ENCODE measurements at places on chromosomes 6 and 20. TPM values are rescaled to one million over a fixed set of nuclear protein-coding genes. Genes with fewer than 3 reads are reported as not detected.
A peak's percentile ranks its signal among the peaks of the same experiment; 100 is the strongest.

GFRAL gene
- not detected for total RNA-seq

GRCh38 chr6:84652356-84653026 is 111.9 kb downstream of the TBX18 start:
- DNase-seq, result peak; percentile 92

C6orf118 gene
- total RNA-seq, result not detected

DNA sequence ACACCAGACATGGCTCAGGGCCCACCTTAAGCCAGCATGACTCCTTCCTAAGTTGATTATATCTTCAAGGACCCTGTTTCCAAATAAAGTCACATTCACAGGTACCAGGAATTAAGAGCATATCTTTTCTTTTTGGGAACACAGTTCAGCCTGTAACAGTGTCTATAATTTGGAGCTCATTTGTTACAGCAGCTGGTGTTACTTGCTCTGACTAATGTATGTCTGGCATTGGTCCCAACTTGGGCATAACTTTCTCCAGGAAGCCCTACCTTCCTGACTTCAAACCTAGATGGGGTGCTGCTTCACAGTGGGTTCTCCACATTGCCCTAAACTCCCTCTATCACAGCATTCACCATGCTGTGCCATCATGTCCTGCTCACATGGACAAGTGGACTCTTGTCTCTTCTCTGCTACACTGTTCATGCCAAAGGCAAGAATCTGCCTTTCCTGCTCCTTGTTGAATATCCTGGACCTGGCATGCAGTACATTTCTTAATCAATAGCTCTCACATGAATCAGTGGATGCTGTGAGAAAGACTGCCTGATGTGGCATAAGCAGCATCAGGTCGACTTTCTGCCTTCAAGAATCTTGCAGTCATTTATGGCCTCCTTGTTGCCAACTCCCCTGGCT is 117.4 kb upstream of the FOXA2 start:
- DNase-seq, result no peak

- DNase-seq, result no peak
These were observed 1.5 kb downstream of the ID4 start for GRCh38 chr6:19838442-19839236.

TRIM38 gene
- 7.7 TPM for total RNA-seq

- no peak for DNase-seq
These were observed 19.5 kb downstream of the OR2B2 start for GRCh38 chr6:27892649-27893058.

GRCh38 chr6:72776456-72776855 is 154.6 kb downstream of the KCNQ5 start:
- no peak for DNase-seq

GRCh38 chr20:48783533-48784272 is 44.1 kb downstream of the PREX1 start:
- peak; percentile 16 for DNase-seq

DNA sequence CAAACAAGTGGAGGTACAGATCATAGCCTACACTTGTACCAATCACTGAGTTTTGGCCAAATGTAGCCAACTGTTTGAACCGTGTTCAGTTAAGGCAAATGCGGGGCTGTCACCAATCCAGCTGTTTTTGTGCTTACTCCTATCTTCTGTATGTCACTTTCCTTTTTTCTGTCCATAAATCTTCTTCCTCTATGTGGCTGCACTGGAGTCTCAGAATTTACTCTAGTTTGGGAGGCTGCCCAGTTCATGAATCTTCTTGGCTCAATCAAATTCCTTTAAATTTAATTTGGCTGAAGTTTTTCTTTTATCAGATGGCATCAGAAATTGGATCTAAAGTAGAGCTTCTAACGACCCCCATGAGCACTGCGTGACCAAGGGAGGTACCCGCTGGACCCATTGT is 11.7 kb upstream of the STX7 start:
- no peak for DNase-seq

APOBEC2 gene
- total RNA-seq, result not detected

GRCh38 chr6:105900125-105900937 is 185.8 kb upstream of the PRDM1 start:
- peak; percentile 82 for DNase-seq

DNA sequence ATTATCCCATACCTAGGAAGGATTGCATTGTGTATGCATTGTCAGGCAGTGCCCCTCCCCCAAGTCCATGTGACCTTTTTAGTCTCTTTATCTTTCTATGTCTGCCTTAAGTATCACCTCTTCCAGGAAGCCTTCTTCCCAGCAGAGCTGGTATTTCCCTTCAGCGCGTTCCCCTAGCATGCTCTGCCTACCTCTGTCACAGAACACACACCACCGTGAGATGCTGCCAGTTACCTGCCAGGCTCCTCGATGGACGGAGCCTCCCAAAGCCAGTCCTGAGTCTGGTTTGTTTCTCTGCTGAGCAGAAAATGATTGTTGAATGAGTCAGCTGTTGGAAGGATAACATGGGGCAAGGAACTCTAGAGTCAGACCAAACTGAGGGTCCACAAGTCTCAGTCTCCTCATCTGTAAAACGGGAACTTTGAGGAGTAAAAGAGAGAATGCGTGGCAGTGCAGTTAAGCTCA is 11.3 kb upstream of the ZNF335 start:
- DNase-seq, result no peak

GCNT2 gene
- total RNA-seq, result 6.2 TPM

DNA sequence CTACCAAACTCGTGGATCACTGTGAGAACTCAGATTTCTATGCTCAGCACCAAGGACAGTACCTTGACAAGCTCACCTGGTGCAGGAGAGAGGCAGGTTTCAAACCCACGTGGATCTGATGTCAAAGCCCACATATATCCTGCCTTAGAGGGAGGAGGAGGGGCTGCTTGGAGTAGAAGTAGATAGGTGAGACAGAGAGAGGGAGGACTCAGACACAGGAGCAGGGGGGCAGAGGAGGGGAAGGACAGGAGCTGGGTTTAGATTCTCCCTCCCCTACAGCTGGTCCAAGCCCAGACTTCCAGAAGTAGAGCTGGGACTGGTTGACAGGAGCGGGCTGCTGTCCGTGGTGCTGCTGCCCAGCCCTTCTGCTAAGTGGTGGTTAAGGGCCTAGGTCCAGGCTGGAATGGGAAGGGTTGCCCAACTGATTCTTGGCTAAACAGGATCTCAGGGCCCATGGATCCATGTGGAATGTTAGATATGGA is 77.5 kb downstream of the CDH22 start:
- peak; percentile 52 for DNase-seq

DNA sequence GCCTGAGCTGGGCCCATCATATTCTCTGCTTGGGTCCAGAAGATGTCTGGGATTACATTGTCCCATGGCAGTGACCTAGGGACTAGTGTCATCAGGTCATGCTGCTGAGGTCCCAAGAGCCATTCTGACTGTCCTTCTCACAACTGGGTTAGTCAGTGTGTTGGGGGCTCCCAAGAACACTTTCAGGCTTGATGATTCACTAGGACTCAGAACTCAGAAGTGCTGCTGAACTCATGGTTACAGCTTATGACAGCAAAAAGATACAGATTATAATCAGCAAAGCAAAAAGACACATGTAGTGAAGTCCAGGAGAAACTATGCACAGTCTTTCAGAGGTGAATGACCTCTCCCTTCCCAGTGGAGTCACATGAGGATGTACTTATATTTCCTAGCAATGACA is 107.8 kb downstream of the SYNE1 start:
- peak; percentile 30 for DNase-seq

WFDC10B gene
- total RNA-seq, result 0.88 TPM

SOBP gene
- 0.49 TPM for total RNA-seq

GRCh38 chr6:67009818-67010217 is 1302.8 kb upstream of the EYS start:
- no peak for DNase-seq

GRCh38 chr6:105713474-105714118 is 310.7 kb upstream of the PREP start:
- DNase-seq, result peak; percentile 12

DNA sequence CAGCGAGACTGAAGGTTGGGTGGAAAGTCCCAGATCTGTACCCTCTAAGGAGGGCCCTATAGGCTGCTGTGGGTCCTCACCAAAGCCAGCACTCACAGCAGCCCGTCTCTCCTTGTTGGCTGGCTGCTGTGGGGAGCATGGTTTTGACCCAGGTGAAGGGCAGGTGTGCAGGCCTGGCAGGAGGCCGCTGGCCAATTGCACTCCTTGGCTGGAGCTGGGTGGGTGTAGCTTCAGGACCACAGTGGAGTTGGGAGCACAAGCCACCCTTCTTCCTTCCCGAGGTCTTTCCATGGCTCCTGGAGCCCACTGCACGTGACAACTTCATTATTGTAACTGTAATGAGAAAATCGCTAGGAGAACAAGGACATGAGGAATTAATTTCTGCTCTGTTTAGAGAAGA is 287.7 kb upstream of the FOXQ1 start:
- DNase-seq, result no peak

DNA sequence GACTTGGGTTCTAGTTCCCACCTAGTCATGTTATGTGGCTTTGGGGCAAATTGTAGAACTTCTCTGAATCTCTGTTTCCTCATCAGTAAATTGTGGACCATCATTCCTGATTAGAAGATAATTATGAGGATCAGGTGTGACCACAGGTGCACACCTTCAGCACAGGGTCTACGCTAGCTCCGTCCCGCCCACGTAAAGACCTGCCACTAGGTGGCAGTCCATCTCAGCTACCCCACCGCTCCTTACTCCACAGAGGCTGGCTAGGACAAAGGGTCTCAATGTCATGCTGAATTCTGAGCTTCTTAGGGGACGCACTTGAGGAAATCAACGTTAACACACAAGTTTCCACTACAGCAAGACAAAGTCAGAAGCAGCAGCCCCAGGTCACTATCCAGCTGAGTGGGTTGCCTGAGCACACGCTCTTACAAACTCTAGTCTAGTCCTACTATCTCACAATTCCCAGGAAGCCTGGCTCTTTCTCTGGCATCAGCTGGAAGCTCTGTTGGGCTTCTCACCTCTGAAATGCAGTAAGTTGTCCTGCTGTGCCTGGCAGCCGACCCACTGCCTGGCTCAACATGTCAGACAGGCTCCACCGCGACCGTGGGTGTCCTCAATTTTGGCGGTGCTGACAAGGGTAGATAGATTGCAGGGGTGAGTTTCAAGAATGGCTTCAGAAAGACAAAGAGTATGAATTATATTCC is 2.0 kb upstream of the PLCG1 start:
- DNase-seq, result peak; percentile 44

DNA sequence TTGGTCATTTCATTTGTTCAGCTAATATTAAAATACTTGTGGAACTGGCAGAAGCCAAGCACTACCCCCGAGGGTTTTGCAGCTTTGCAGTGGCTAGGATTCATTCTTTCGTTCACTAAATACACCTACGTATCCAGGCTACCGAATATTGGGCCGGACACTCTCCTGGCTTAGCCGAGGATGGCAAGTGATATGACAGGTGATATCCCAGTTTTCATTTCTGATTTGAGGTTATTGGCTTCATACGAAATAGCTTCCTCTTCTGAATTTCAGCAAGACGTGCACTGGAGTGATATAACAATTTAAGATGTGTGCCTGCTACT is 536 bp upstream of the MTFR2 start:
- no peak for DNase-seq

SNAP91 gene
- not detected for total RNA-seq

GRCh38 chr6:169638388-169638787 is 63.4 kb downstream of the WDR27 start:
- no peak for DNase-seq

DNA sequence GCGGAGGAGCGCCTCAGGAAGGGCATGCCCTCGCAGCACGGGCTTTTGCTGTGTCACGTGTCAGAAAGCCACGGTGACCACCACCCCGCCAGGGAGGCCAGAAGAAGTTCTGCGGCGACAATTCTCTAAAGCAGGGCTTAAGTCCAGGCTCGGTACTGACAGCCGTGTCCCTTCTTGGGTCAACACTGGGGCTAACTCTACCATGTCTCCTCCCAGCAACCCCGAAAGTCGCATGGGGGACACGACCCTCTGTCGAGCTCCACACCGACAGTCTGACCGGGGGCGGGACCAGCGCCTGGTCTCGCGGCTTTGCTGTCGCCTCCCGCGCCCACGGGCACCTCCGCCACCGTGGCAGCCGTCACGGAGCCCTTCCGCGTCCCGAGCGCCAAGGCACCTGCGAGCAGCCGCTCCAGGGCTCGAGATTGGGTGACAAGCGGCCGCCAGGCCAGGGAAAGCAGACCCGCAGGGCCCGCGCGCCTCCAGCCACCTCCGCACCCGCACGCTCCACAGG is 534 bp downstream of the NANP start:
- peak; percentile 65 for DNase-seq

- no peak for DNase-seq
These were observed 39.0 kb upstream of the CD93 start for GRCh38 chr20:23125159-23125558.

- no peak for DNase-seq
These were observed 52.3 kb downstream of the HUS1B start for GRCh38 chr6:604579-604978.

DNA sequence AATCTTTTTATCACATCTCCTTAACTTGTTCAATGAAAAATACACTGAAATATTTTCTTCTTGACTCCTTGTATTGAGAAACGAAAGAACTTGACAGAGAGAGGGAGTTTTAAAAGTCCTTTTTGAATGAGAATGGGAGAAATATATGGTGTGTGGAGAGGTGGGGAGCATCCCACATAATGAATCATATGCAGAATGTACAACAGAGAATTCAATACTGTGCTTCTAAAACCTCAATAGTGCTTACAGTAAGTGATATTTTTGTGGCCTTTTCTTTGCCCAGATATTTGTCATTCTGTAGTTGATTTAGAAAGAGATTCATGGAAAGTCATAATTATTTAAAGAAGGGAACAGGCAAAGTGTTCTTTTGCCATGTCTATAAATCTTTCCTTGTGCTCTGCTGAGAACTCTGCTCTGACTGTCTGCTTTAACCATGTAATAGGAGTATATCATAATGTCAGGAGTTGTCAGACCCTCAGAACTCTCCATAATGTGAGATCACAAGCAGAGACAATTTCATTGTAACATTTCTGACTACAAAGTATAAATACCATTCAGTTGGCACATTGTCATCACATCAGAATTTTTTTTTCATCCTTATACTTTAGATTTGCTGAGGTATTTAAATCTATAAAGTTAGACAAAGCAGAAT is 32.8 kb upstream of the HS3ST5 start:
- DNase-seq, result no peak

PRR18 gene
- total RNA-seq, result not detected

GRCh38 chr20:19021406-19022117 is 190.9 kb upstream of the SLC24A3 start:
- no peak for DNase-seq

GRCh38 chr6:150765067-150765764 is 100.3 kb upstream of the MTHFD1L start:
- DNase-seq, result no peak

DNA sequence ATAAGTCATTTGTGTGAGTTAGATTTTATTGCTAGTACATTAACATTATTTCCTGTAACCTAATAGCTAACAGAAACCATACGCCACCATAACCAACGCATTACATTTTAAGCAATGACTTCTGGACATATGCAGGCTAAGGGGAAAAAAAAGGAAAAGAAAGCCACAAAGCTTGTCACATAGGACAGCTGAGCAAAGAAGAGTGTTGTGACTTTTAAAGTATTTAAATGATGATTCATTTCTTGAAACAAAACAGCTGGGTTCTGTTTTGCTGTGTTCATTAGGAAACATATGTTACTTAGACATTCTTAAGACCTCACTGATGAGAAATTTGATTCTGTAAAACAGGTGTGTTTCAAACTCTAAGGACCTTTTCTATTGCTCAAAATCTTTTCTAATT is 171.4 kb downstream of the COL9A1 start:
- no peak for DNase-seq

CPNE5 gene
- total RNA-seq, result not detected

OVOL2 gene
- not detected for total RNA-seq
